ENCODE measurements at places on chromosomes 3 and 15.
A peak's percentile ranks its signal among the peaks of the same experiment; 100 is the strongest.

DNA sequence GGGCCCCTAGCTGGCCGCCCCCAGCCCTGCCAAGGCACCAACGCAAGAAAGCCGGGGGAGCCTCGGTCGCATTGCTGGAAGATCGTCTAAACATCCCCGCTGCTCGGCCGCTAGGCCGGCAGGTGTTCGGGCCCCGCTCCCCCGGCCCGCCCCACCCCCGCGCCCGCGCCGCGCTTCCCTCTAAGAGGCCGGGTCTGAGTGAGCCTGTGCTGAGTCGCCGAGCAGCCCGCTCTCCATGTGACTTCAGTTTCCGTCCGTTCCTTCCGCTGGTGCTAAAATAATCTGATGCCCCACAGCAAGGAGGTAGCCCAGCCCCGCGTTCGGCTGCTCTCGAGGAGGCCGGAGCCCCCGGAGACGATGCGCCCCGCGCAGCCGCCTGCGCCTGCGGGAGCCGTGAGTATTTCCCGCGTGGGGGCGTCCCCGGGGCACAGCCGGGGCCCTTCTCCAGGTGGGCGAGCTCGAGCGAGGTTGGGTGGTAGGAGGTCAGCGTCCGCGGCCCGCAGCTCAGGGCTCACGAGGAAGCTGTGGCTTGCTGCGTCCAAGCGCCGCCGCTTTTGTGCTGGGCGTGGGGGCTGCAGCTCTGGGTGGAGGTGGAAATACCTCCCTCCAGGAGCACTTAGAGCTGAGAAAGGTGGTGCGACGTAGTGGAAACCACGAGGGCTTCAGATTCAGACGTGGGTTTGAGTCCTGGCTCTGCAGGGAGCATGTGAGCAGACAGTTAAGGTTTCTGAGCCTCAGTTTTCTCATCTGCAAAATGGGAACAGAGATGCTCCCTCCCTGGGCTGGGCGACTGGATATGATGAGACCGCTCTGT lies at the start of gene NRROS:
Gene NRROS (plus strand): TSS at position 212 of the 814 bp plus-strand sequence. CDS start 14,846 bp downstream, outside the sequence.
- DNase-seq, result peak; percentile 55

DNA sequence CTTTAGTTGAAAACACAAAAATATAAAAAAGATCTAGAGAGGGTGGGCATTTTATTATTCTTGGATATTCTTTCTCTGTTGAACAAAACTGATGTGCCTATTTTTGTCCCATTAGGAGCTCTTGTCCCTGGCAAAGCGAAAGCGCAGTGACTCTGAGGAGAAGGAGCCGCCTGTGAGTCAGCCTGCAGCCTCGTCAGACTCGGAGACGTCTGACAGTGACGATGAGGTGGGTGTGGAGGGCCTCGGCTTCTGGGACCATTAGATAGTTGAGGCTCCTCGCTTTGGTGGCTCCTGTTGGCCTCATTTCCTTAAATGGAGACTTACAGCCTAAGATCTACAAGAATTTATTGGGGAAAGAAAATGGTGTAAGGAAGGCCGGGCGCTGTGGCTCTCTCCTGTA lies 21.3 kb downstream of the RTF1 start:
- no peak for DNase-seq

GRCh38 chr15:86961669-86962068 lies 882.0 kb downstream of the AGBL1 start:
- no peak for DNase-seq

DNA sequence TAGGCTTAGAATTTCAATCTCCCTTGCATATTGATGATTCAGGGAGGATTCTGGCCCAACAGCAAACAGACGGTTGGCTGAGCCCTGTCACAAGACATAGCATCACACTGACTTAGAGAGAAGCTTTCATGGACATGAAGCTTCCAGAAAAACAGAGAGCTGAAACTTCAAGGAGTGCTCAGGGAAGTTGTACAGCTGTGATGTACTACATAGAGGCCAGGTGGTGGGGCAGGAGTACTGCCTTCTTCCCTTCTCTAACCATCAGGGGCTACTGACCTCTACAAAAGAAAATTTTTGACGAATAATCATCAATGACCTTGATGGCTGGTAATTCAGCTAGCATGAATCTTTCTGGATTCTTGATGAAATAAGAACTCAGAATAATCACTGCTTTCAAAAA lies 378.5 kb downstream of the ERC2 start:
- DNase-seq, result no peak

DNA sequence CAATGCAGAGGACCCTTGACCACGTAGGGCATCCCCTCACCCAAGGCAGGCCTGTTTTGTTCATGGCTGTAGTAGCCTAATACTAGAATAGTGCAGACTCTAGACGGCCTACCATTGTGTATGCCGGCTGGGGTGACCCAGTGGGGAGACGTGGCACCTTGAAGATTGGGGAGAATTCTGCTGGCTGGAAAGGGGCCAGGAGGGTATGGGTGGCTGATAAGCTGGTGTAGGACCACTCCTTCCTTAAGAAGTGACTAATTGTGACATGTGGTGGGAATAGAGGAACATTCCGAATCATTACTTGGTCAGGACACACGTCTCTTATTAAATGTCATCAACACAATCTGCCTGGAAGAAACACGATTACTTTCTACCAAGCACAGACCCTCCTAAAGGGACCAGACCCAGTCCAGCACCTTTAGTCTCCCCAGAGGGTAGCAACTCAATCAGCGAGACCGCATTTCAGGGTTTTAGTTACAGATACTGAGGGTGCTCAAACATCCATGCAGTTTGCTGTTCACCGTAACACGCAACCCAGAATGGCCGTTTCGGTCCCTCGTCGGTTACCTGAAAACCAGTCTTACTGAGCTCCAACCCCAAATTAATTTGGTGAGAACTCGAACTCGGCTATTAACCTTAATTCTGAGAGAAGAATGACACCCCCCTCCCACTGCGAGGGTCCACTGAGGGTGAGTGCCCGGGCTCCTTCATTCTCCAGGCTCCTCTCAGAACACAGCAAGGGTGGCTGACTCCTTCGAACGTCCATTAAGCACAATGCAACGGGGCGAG lies 1.6 kb upstream of the KLF13 start:
- DNase-seq, result no peak

DNA sequence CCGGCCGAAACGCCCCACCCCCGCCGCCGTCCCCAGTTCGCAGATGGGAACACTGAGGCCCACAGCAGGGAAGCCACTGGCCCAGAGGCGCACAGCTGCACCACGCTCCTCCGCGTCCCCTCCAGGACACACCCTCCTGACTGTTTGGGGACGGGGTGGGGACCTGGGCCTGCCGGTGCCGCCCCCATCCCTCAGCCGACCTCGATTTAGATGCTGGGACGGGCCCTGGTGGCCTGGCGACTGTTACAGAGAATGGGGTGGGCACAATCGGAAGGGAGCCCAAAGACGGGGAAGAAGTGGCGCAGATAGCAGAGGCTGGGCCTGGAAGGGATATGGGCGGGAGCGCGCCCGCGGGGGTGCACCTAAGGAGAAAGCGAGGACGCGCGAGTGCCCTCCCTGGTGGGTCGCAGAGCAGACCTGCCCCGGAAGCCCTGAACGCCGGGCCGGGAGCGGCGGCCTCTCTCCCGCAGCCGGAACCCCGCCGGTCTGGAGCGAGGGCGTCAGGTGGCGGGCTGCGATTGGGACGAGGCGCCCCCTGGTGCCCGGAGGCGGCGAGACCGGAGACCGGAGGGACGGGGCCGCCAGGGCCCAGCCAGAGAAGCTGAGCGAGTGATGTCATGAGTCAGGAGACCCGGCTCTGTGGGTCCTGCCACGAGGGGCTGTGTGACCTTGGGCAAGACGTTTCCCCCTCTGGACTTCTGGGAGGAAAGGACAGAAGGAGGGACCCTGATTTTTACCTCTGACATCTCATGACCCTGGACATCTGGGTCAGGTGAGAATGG lies 78.4 kb downstream of the IQSEC1 start:
- peak; percentile 81 for DNase-seq

- DNase-seq, result no peak
Observed at GRCh38 chr3:77420336-77420735, 380.4 kb downstream of the ROBO2 start.
